ENCODE measurements at places on chromosomes 16 and 17.
A peak's percentile ranks its signal among the peaks of the same experiment; 100 is the strongest.

GRCh38 chr17:61160789-61161445, 238.7 kb upstream of the TBX2 start:
- no peak for DNase-seq

DNA sequence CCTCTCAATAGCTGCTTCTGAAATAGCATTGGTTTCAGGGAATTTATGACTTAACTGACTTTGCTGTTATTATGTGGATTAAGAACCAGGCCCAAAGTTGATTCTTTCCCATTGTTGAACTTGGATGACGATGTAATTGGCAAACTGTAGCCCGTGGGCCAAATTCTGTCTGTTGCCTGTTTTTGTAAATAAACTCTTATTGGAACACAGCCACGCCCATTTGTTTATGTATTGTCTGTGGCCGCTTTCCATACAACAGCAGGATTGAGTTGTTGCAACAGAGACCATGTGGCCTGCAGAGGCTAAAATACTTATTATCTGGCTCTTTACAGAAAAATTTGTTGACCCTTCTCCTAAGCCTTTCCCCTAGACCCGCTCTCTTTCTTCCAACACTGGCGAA, 31.6 kb downstream of the NTN1 start:
- DNase-seq: no peak

- no peak for DNase-seq
Observed at GRCh38 chr17:78891406-78892061, 11.5 kb downstream of the CEP295NL start.

GRCh38 chr16:8571061-8571596, 19.2 kb downstream of the TMEM114 start:
- DNase-seq: peak; percentile 54

- peak; percentile 21 for DNase-seq
Observed at GRCh38 chr17:81223762-81224130, 981 bp upstream of the CEP131 start.

GRCh38 chr17:45814622-45815606, 29.8 kb upstream of the SPPL2C start:
- DNase-seq: no peak

DNA sequence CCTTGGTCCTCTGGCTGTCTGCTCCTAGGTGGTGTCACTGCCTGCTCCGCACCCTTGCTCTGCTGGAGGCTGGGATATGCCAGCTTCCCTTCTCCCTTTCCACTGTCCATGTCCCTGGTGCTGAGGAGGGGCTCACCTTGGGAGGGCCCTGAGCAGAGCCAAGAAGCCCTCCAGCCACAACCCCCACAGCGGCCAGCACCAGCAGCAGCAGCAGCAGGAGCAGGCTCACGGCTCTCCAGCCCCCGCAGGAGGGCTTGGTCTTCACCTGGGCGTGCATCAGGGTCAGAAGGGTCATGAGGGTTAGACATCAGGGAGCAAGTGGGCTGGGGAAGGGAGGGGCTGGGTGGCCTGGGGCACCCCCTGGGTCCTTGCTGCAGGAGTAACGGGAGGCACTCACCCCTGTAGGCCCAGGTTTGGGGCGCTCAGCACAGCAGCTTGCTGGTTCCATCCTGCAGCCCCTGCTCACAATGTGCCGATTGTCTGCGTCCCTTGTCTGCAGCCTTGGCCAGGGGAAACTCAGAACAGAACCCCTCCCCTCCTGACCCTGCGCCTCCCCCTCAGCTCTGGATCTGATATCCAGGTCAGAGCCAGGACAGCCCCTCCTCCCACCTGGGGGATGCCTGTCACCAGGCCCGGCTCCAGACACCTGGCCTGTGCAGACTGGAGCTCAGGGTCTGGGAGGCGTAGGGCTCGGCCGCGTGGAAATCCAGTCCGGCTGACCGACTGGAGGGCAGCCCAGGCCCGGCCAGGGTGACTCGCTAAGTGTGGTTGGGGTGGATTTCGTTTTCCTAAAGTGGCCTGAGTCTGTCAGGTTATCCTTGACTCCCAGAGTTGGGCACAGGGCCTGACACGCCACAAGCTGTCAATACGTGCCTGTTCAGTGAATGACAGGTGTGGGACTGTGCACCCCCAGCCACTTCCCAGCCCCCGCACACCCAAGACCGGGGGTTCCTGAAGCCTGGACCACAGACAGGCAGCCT, at the start of gene BRICD5:
Gene BRICD5 (minus strand): TSS at position 478 of the 980 bp plus-strand sequence. CDS start 30 bp downstream, at position 448.
- no peak for DNase-seq

DNA sequence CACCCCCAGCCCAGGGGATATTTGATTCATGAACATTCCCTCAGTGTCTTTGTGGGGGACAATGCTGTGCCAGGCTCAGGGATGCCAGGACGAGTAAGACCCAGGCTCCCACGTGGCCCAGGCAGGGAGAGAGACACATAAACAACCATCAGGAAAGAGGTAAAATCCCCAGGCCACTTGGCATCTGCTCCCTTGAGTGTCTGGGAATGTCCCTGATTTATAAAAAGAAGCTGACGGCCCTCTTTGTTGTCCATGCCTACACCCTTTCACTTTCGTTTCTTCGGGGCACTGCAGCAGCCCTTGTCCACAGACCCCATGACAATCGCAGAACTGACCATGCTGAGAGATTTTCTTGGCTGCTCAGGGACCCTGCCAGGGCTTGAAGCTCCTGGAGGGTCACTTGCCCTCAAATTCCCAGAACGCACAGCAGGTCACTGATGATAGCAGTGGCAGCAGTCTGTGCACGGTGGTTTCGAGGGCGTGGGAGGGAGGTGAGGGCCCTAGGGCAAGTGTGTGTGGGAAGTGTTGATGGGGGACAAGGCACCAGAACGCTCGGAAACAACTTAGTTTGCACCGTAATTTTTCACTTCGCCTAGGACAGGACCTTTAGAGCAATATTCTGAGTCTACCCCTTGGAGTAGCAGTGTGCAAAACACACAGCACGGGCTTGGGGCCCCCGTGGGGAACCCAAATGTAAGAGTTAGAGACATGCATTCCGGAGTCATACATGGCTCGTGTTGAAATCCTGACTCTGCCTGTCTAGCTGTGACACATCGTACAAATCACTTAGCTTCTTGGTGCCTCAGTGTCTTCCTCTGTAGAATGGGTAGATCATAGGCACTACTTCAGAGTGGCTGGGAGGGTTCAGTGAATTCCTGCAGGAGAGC, 4.7 kb downstream of the NOD2 start:
- DNase-seq: peak; percentile 97

DNA sequence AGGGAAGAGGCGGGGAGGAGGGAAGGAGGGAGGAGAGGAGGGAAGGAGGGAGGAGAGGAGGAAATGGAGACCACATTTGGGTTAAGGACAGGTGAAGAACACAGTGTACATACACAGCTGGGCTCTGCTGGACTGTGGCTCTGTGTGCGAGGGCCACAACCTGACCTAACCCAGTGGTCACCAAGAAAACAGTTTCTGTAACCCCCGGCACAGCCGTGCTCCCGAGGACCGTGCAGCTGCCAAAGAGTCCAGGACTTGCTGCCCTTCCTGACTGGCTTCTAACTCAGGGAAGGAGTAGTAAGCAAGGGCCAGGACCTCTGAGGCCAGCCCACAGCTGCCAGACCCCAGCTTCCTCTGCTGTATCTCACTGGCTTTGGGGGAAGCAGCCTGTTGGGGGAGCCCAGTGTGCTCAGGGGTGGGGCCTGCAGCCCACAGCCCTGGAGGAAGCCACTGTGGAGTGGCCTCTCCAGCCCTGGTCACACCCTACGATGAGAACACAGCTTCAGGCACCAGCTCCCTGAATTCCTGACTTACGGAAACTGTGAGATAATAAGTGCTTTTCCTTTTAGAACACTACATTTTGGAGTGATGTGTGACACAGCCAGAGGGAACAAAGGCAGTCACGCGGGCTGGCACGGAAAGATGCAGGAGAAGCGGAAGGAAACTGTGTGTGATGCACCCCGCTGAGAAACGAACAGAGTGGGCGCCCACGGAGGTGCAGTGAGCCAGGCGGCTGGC, 32.3 kb downstream of the SLC7A5 start:
- DNase-seq: no peak

DNA sequence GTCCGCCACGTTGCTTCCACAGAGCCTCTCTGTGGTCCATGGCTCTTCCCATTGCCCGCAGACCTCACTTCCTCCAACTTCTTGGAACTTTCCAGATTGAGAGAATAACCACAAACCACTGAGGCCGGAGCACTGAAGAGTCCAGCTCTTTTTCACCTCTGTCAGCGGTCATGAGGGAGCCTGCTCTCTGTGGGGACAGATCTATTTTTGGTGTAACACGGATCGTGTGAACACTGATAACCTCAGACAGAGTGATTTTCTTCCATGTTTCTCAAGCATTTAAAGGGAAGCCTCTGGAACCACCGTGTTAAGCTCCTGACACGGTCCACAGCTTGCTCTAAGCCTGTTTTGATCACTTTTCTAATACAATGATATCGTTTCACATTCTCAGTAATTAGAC, 49.7 kb downstream of the NTN1 start:
- DNase-seq: no peak

GRCh38 chr17:79008666-79009387, 737 bp downstream of the CANT1 start:
- DNase-seq: no peak

DNA sequence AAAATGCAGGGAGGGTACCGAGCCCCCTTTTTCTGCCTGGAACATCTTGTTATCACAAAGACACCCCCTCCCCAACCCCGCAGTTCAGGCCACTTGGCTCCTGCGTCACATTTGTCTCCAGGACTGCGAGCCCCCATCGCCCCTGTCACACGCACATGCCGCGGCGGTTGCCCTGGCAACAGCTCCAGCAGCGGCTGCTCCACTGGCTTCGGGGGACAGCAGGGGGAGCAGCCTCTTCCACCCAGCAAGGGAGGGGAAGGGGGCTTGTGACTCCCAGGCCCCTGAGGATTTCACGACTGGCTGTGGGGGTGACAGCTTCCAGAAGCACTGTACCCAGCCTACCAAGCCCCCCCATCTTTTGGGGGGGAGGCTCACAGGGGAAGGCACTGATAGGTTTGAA, 2.6 kb downstream of the BAIAP3 start:
- no peak for DNase-seq

- DNase-seq: no peak
Observed at GRCh38 chr16:74431516-74431915, 10.2 kb upstream of the CLEC18B start.

- DNase-seq: peak; percentile 88
Observed at GRCh38 chr17:68697850-68698361, 96.7 kb upstream of the FAM20A start.

- DNase-seq: no peak
Observed at GRCh38 chr17:83064021-83064731, 15.2 kb upstream of the METRNL start.

DNA sequence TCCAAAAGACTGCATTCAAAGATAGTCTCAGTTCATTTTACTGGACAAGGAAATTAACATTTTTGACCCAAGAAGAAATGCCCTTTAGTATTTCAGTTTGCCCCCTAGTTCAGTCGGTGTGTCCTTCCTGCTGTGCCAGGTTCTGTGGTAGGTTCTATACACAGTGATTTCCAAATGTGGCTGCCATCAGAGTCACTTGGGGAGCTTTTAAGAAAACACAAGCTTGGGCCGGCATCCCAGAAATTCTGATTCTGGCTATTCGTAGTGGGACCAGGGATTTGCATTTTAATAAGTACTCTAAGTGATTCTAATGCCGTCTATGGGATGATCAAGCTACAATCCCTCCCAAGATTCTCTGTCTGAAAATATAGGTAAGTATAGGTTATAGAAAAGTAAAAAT, 10.2 kb downstream of the RSPRY1 start:
- DNase-seq: no peak

DNA sequence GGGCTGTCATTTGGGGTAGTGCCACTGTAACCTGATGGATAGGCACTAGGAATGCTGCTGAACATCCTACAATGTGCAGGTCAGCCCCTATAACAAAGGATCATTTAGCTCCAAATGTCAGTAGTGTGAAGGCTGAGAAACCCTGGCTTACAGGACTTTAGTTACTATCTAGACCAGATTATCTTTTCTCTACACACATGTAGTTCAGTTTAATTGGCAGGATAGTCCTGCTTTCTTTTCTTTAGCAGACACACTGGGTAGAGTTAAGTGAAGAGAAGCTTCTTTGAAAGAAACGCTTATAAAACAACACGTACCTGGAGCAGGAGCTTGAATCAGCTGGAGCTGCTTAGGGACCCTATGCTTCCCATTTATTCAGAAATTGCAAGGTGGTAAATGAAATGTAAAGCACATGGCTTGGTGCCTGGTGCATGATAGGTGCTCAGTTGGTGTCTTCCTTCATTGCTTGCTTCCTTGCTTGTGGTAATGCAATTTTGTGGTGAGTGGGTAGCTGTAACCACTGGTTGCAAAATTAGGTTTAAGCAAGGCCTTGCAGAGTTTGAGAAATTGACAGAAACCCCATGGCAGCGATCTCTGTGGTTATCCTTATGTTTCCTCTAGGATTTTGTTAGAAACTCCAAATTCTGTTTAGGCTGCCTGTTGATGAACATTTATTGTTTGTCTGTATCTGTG, 9.4 kb downstream of the METTL9 start:
- DNase-seq: peak; percentile 94

DNA sequence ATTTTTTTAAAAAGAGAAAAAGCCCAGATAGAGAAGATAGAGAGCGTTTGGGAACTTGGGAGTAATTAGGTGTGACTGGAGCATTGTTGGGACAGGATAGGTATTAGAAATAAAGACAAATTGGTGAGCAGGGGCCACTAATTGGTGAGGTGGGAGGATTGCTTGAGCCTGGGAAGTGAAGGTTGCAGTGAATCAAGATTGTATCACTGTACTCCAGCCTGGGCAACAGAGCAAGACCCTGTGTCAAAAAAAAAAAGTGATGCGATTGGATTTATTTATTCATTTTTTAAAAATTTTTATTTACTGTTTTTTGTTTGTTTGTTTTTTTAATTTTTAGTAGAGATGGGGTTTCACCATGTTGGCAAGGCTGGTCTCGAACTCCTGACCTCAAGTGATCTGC, 5.1 kb downstream of the CASC3 start:
- no peak for DNase-seq

DNA sequence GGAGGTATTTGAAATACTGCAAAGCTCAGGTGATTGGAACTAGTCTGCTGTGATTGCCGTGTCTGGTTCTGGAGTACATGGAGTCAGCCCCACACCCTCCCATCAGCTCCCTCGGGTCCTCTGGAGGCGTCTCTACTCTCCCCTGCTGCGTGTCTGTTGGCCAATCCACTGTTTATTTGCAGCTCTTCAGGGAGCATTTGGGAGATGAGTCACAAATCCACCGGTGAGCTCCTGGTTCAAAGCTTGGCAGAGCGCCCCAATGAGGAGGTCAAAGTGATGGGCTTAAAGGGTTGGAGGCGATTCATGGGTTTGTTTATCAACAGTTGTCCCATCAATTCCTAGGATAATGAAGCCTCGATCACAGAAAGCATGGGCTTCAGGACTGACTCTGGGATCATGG, 14.6 kb downstream of the CALB2 start:
- no peak for DNase-seq

- DNase-seq: no peak
Observed at GRCh38 chr17:66357037-66357436, 54.6 kb downstream of the PRKCA start.

GRCh38 chr17:81294512-81295030, 536 bp downstream of the SLC38A10 start:
- DNase-seq: peak; percentile 31

- peak; percentile 57 for DNase-seq
Observed at GRCh38 chr17:33981711-33982601, 273.1 kb upstream of the CCL2 start.

All from inflammatory macrophage treated with lipopolysaccharide for 4 hours (primary cell).